ENCODE measurements at places on chromosomes 13 and 19. TPM values are rescaled to one million over a fixed set of nuclear protein-coding genes. Genes with fewer than 3 reads are reported as not detected.

Gene PTH2
- total RNA-seq = not detected

Gene CEBPG
- total RNA-seq = 44.5 TPM

Gene PDX1
- not detected for total RNA-seq

Gene PCDH17
- total RNA-seq = 250 TPM

Gene ZNF569
- 34.4 TPM for total RNA-seq

Gene PCDH9
- total RNA-seq = 119 TPM

Gene ADM5
- 1.4 TPM for total RNA-seq

Gene GRK1
- total RNA-seq = 0.46 TPM

Gene ZSCAN5B
- total RNA-seq = not detected

Gene KRTDAP
- not detected for total RNA-seq

Gene PALM3
- 6.0 TPM for total RNA-seq

Gene ZNF534
- total RNA-seq = 2.8 TPM

Gene NOTCH3
- total RNA-seq = 16.6 TPM

Gene RASAL3
- total RNA-seq = 1.2 TPM

Gene TEX30
- total RNA-seq = 12.2 TPM

Gene CCNA1
- total RNA-seq = 12.5 TPM

Gene RNF113B
- not detected for total RNA-seq

Gene TUBB4A
- 169 TPM for total RNA-seq

Gene KISS1R
- 2.3 TPM for total RNA-seq

Gene FXYD1
- total RNA-seq = 3.2 TPM

Gene ZNF581
- total RNA-seq = 7.8 TPM

Gene CALR3
- total RNA-seq = not detected

Gene ZNF844
- 12.9 TPM for total RNA-seq

Gene TTC9B
- total RNA-seq = 45.7 TPM

Gene GRIN3B
- 0.69 TPM for total RNA-seq

Gene DCLK1
- 391 TPM for total RNA-seq

Gene FXYD3
- total RNA-seq = not detected

Gene LRRC4B
- 105 TPM for total RNA-seq

Gene HRC
- 1.4 TPM for total RNA-seq

Gene LILRB4
- 2.3 TPM for total RNA-seq

Gene PRSS57
- total RNA-seq = not detected

Gene KLF1
- total RNA-seq = 0.69 TPM

Gene CPB2
- total RNA-seq = not detected

Gene ZNF324
- 23.3 TPM for total RNA-seq

Gene LGALS7
- total RNA-seq = not detected

Gene FAM216B
- total RNA-seq = 17.8 TPM

Gene MCF2L
- 120 TPM for total RNA-seq

Gene ARRDC5
- not detected for total RNA-seq

Gene FUT3
- total RNA-seq = not detected

Gene XAB2
- total RNA-seq = 18.2 TPM

Gene C1QTNF9
- total RNA-seq = 0.23 TPM

Data from diencephalon (tissue), 1 donor.